Stomach (tissue), 19 donors: ENCODE measurements at places on chromosomes 1 and 21. TPM values are rescaled to one million over a fixed set of nuclear protein-coding genes. Genes with fewer than 3 reads are reported as not detected.

Gene GPR37L1
- 2.0 TPM for total RNA-seq

Gene ANXA9
- not detected for total RNA-seq

Gene DISP1
- total RNA-seq, result 277 TPM

Gene FCRL5
- total RNA-seq, result not detected

Gene COL6A1
- 342 TPM for total RNA-seq

Gene LAMB3
- 63.4 TPM for total RNA-seq

Gene SPRR4
- not detected for total RNA-seq

Gene S100A2
- total RNA-seq, result 2.2 TPM

Gene LSS
- total RNA-seq, result 246 TPM

Gene TEDDM1
- not detected for total RNA-seq

Gene ACBD6
- total RNA-seq, result 41.2 TPM

Gene TAS1R1
- not detected for total RNA-seq

Gene STMN1
- total RNA-seq, result 72.1 TPM

Gene HSF2BP
- total RNA-seq, result 1.5 TPM

Gene B3GALT2
- 0.58 TPM for total RNA-seq

Gene CYYR1
- 0.89 TPM for total RNA-seq

Gene PLOD1
- total RNA-seq, result 22.0 TPM

Gene PADI1
- total RNA-seq, result not detected

Gene TIAM1
- 19.8 TPM for total RNA-seq

Gene ST6GALNAC5
- total RNA-seq, result not detected

Gene SMPDL3B
- total RNA-seq, result 19.8 TPM

Gene CDK18
- total RNA-seq, result 97.8 TPM

Gene L1TD1
- total RNA-seq, result 2.2 TPM

Gene GNAT2
- total RNA-seq, result not detected

Gene IFFO2
- total RNA-seq, result 3.9 TPM

Gene TTC39A
- 159 TPM for total RNA-seq

Gene BCAR3
- total RNA-seq, result 18.1 TPM

Gene EDN2
- total RNA-seq, result 16.5 TPM

Gene FCGR1A
- total RNA-seq, result not detected

Gene ALPL
- 12.0 TPM for total RNA-seq

Gene HCN3
- 1.1 TPM for total RNA-seq

Gene CFHR5
- total RNA-seq, result not detected

Gene MMEL1
- total RNA-seq, result 2.0 TPM

Gene IL19
- not detected for total RNA-seq

Gene WLS
- total RNA-seq, result 194 TPM

Gene CYP4Z1
- total RNA-seq, result 5.5 TPM

Gene LCE1F
- not detected for total RNA-seq

Gene TMEM269
- not detected for total RNA-seq

Gene SUSD4
- 5.5 TPM for total RNA-seq

Gene OR2L13
- not detected for total RNA-seq

Gene SHE
- total RNA-seq, result 0.87 TPM
